ENCODE measurements at places on chromosomes 5 and 9.

DNA sequence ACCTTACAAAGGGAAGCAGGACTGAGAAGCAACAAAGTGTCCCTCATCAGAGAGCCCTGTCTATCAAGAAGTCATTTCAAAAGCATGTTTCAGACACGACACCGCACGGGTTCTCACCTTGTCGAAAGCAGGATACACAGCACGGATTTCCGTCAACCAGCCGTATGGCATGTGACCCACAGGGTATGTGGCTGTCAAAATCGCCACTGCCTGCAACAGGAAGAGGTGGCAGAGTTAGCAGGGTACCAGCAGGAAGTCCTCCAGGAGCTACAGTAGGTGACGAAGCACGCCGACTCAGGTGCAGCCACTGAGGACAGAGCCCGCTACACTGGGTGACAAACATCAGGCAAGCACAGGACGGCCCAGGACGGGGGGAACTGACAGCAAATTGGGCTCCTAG, 81.2 kb downstream of the OTULIN start:
- no peak for DNase-seq

DNA sequence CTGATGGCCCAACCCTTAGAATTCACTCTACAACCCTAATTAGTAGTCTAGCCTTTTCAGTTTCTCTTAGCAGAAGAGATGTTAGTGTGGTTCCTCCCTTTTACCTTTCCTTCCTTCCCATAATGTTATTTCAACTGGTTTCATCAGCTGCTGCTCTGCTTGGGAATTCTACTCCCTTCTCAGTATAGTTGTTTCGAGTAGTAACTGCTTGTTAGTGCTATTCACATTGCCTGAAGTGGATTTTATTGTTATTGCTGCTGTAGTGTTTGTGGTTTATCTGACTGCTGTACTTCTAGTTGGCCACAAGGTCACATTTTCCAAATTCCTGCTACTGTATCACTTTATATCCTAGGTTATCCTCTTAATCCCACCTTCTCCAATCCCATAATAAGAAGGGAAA, 29.7 kb downstream of the SMIM15 start:
- no peak for DNase-seq

DNA sequence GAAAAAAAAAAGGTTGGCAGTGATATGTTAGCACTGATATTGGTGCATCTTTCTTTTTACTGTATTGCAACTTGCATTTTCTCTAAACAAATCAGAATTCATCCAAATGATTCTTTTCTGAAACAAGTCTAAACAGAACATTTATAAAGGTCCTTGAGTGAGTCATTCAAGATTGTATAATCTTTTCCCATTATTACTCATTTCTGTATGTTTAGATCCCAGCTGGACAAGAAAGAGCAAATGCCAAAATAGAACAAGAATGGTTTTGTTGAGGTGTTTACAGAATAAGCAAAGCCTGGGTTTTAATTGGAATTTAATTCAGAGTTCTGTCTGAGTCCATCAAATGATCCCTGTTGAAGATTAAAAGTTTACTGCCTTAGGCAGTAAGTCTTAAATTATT, 112.3 kb downstream of the VCAN start:
- no peak for DNase-seq

DNA sequence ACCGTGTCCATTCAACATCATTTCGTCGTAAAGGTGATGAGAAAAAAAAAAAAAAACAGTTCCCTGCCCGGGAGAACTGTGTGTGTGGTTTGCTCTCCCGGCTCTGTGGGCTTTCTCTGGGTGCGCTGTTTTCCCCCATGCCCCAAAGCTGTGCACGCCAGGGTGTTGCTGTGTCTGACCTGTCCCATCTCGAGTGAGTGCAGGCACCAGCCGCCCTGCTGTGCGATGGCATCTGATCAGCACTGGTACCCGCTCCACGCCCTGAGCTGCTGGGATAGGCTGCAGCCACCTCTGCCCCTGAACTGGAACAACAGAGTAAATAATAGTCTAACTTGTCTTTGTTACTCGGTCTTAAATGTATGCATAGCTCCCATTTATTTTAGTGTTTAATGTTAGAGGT, 33.3 kb downstream of the CEP72 start:
- no peak for DNase-seq

DNA sequence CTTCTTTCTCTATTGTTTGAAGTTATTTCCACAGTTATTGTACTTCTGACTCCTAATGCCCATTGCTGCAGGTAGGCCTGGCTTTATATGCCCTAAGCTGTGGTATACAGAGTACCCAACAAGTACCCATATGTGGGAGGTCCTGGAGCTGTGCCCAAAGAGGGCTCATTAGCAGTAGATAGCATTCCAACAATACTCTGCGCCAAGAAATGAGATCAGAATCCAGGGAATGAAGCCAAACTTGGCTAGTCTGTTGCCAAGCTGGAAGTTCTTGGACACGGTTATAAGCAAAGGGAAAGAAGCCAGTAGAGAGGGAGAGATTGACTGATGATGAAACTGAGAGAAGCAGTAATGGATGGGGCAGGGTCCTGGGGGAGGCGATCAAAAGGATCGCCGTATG, 29.7 kb upstream of the FAM169A start:
- no peak for DNase-seq

DNA sequence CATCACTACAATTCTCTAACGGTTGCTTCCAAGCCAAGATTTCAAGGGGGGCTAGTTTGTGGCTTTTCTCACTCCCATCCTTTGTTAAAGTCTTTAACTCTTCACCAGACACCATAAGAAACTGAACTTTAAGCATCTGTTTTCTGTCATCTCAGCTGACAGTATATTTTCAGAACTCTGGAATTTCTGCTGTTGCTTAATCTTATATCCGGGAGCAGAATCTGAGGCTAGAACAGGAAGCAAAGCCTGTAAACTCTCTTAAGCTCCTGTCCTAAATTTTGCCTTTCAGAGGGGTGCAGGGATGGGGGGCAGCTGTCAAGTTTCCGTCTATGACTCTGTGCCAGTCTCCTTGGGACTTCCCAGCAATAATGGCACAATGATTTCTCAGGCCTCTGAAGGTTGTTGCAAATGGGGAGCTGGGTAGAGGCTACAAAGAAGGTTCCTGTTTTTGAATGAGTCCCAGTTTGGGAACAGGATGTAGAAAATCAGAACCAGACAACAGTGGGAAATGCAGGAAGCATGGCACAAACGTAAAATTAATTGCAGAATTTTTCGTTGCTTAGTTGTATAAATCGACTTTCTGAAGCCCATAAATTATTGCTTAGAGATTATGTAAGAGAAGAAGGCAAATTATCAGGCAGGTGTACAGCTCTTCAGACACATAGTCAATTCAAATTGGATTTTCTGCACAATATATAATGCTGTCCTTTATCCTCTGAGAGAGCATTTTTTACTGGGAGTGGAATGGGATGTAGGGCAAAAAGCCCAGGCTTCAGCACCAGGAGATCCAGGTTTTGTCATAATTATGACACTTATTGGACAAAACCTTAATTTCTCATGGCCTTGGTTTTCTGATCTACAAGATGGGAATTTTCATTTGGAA, 430.9 kb downstream of the DMAC1 start:
- DNase-seq = no peak

GRCh38 chr5:126965061-126965475, 65.3 kb downstream of the MARCHF3 start:
- DNase-seq = no peak

Data from endothelial cell (in vitro differentiated cells).